ENCODE measurements at places on chromosomes 4 and X.

DNA sequence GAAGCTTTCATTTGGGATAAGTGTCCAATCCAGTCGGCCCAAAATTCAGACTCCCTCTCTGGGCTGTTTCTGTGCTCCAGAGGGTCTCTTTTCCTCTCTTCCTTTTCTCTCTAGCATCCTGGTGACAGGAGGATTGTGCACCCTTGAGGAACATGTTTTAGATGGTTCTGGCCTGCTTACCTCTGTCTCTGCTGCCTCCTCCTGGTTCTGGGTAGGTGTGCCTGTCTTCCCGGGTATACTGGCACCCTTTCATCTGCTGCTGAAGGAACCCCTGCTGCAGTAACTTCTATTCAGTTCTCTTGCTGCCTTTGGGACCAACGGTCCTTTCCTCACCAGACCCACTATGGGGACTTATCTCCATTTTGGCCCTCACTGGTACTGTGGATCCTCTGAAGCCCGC, 53.2 kb downstream of the HMGB2 start:
- peak; percentile 7 for DNase-seq

- peak; percentile 18 for DNase-seq
These were observed 16.5 kb upstream of the RHOH start for GRCh38 chr4:40180356-40180755.

DNA sequence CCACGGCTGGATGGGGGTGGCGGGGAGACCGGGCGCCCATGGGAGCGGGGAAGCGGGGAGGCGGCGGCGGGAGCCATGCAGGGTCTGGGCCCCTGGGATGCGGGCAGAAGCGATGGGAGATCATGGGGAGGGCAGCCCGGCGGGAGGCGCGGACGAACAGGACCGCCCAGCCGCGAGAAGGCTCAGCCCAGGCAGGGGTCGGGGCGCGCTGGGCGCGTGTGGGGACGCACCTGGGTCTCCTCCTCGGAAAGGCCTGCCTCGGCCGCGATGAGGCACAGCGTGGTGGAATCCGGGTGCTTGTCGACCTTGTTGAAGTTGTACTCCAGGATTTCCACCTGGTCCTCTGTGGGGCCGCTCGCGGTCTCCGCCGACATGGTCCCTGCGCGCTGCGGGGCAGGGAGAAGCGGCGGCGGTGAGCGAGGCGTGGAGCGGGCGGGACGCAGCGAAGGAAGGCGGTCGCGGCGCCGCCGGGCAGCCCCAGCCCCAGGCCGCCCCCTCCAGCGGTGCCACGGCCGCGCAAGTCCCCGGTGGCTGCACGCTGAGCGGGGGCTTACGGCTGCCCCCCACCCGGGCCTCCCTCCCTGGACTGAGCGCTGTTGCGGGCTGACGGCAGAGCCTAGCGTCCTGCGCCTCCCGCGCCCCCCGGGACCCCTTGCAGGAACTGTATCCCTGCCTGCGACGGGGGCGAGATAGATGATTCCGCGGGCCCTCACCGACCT, 25.3 kb downstream of the HOPX start:
- peak; percentile 2 for DNase-seq

DNA sequence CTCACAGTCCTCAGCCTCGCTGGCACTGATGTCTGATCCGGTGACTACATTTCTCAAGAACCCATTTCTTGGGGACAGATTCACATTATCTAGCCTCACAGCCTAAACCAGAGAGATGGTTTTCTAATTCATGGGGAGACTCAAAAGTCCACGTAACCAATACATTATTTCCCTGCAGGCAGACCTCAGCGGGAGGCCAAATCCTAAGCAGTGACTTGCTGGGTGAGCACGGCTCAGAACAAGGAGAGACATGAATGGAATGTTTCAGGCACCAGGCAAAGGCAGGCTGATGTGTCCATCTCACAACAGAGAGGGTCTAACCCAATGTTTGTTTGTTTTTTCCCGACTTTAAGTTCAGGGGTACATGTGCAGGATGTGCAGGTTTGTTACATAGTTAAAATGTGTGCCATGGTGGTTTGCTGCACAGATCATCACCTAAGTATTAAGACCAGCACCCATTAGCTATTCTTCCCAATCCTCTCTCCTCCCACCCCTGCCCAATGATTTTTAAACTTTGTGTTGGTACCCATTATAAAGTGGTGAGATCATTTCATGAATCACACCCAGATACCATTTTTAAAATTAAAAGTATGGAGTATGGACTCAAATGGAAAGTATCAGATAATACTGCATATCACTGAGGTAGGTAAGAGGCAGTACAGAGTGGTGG, 53.3 kb downstream of the SCD5 start:
- no peak for DNase-seq

- no peak for DNase-seq
These were observed 27.0 kb downstream of the ARHGEF9 start for GRCh38 chrX:63758011-63758410.

GRCh38 chr4:36004204-36004851, 240.0 kb downstream of the ARAP2 start:
- DNase-seq, result no peak

DNA sequence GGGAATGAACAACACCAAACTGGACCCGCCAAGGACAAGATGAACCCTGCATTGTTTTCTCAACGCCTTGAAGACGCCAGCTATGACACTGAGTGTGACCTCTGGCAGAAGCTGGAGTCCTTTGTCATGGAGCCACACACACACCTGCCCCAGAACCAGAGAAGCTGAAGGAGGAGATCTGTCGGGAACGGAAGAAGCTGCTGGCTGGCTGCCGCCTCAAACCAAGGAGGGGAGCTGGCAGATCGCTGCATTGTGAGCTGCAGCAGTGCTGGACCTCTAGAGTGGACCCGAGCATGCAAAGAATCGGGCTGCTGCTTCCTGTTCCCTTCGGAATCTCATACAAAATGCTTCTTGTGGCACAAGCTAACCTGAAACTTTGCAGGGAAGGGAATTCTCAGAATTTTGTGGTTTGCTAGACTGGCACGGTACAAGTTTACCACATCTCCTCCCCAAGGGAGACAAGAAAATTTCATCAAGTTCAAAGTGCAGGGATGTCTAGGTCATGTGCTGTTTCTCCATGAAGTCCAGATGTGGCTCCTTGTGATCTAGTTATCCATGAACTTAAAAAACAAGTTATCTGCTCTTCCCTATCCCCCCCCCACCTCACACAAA, 23.4 kb upstream of the GLRB start:
- DNase-seq, result no peak

GRCh38 chr4:2924765-2925301, 38.4 kb downstream of the NOP14 start:
- DNase-seq, result peak; percentile 85

DNA sequence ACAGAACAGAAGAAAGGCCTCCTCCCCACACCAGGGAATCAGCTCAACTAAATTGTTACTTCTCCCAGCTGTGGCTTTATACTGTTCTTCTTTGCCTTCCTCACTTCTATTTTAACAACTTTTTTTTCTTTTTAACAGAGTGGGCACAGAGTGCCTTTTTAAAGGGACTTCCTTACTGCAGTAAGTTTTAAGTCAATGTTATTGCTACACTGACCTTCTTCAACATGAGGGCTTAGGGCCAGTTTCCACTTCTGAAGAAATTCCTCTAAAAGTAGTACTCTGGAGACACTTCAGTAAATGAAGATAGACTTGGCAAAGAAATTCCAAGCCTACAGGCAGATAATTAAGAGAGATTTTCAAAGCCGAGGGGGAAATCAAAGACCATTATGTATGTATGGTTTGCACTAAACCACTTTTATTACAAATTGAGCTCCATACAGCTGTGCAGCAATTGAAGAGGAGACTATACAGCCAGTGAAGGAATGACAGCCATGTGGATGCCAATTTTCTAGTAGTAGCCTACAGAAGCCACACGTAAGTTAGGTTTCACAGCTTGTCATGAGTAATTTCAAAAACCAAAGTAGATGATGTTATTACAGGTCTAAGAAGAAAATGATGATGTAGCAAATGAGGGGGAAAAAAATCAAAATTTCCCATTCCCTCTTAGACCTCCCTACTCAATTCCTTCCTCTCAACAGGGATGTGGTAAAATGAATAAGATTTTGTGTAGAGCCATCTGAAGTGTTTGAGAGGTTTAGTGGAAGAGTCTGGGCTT, 36.9 kb upstream of the RASGEF1B start:
- DNase-seq, result no peak

DNA sequence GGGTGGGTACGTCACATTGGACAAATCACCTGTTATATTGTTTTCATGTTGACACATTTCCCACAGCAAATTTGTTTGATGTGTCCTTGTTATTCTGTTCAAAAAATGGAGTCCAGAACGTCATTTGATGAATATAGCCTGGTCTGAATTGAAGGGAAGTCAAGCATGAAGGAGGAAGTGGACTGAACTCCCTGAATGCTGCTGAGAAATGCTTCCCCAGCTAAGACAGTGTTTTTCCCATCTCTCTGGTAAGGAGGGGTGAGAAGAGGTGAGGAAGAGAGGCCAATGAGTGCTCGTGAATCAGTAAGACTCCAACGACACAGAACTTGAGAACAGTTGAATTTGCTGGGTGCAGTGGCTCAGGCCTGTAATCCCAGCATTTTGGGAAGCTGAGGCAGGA, 127.4 kb downstream of the RBM47 start:
- peak; percentile 45 for DNase-seq

- DNase-seq, result no peak
These were observed 126.4 kb downstream of the FHIP1A start for GRCh38 chr4:151535366-151535765.

GRCh38 chrX:11533199-11533651, 132.5 kb downstream of the ARHGAP6 start:
- DNase-seq, result peak; percentile 85

DNA sequence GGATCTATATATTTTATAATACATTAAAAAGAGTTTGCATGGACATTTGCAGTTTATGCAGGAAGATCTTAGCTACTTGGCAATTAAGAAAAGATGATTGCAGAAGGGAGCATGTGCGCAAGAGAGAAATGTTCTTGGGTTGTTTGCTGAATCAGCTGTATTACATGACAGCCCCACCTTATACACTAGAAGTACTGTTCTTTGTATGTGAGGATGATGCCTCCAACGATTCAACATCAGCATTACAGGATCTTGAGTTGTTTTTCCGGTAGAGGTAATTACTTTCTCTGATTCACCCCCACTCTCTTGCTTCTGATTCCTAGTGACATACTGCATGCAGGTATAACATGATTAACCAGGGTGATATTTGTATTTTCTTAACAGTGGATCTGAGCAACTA, 140.8 kb downstream of the PCDH7 start:
- no peak for DNase-seq

DNA sequence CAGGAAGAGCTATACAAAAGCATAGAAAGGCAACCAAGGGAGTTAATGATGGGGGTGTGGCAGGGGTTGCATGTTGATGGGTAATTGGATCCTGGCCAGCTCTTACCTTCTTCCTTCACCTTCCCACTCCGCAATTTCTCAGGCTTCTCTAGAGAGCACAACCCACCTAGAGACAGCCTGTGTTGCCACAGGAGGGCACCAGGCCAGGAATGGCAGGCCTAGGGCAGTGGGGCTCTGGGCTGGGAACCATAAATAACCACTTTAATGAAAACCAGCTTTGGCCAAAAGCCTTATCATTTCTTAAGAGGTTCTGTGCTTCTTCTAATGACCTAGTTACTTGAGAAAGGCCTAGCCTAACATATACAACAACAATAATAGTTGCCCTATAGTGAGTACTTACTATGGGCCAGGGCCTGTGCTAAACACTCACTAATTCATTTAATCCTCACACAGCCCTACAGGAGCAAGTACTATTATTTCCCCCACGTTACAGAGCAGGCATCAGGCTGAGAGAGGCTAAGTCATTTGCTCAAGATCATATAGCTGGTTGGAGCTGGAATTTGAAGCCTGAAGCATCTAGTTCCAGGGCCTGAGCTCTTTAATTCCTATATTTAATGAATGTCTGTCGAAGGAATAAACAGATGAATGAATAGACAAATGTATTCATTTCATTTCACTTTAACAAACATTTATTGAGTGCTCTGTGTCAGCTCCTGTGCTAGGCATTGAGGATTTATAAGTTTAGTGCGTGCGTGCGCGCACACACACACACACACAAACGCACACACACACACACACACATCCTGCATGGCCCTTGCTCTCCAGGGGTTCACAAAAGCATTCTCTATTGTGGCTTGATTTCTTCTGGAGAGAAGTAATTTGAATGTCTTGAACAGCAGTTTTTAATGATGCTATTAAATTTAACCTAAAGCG, 66.8 kb downstream of the RTL9 start:
- DNase-seq, result peak; percentile 97

DNA sequence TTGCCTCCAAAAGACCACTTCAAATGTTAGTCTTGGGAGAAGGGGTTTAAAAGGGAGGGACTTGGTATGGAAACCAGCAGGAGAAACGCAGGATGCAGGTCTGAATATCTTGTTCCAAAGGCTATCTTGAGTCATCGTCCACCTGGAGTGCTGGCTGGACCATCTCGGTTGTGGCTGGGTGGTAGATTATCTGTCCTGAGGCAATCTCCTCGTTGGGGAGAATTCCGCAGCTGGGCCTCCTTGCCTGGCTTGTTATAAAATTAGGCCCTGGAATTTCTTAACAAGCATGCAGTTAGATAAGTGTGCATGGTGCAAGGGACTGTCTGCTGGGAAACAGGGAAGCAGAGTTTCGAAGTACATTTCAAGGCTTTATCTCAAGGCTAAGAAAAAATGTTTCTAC, 2045.7 kb upstream of the TENM3 start:
- peak; percentile 10 for DNase-seq

DNA sequence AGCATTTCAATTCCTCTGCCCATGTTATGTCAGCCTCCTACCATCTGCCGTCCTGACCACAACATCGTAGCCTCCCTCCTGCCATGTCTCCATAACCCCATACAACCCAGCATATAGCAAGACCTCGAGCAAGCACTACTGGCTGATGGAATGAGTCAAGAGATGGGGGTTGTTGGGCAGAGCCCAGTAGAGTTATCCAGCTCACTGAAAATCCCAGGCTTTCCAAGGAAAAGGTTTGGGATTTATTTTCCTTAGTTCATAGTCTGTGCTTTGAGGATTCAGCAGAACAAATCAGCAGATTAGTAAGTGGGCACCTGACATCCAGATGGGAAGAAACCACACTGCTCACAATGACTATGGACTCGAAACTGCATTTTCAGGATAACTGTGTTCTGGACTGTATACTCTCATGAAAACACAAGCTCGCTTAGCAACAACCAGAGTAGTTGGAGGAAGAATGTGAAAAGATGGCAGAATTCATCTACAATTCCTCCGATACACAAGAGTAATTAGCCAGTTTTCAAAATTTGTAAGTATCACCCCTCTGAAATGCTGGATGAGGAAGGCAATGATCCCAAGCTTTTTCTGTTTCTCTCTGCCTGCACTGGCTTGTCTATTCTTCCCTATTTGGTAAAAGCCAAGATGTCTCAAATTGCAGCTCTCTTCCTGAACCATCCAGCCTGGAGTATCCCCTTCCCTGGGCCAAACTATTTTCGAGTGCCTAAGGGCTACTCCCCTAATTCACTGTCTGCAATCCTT, 186.2 kb upstream of the TBL1X start:
- DNase-seq, result no peak
